ENCODE measurements at places on chromosomes 5 and 9.
A peak's percentile ranks its signal among the peaks of the same experiment; 100 is the strongest.

DNA sequence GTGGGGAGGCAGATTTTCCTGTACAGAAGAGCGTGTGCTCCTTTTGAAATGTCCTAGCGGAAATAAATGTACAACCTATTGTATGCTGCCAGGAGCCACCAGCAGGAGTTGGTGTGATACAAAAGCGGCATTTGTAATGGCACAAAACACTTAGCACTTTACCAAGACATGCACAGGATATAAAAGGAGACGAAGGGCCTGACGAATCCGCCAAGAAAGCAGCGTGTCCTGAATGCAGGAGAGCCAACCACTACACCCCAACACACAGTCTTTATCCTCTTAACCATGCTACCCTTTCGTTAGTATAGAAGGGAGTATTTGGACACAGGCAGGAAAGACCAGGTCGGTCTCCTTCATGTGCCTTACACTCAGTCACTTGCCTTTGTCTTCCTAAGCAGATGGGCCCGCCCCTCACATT, 218.1 kb downstream of the TRIM32 start:
- DNase-seq: no peak

GRCh38 chr5:74556631-74557595, 83.6 kb downstream of the ENC1 start:
- DNase-seq: no peak

DNA sequence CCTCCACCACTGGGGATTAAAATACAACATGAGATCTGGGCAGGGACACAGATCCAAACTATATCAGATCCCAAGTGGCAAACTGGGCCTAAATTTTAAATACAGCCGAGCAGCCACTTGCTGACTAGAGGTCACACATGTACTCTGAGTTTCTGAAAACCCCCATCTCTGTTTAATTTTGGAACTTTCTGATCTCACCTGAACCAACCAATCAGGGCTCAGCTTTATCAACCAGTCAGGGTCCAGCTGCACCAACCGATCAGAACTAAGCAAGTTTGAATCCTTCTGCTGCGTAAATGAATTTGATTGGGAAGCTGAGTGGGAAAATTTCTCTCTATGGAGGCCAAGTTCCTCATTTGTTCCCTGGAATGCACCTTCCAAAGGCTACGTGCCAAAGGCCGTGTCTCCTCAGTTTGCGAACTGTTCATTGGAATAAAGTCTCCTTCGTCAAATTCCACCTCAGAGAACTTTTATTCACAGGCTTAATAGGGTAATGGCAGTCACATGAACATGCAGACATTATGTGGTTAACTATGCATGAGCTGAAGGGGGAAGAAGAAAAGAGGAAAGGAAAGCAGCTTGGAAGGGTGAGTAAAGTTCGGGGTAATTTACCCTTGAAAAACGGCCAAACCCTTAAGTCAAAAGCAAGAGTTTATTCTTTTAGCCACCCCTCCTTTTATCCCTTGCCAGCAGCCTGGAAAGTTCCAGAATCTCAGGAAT, 3.7 kb downstream of the CD180 start:
- DNase-seq: peak; percentile 80

DNA sequence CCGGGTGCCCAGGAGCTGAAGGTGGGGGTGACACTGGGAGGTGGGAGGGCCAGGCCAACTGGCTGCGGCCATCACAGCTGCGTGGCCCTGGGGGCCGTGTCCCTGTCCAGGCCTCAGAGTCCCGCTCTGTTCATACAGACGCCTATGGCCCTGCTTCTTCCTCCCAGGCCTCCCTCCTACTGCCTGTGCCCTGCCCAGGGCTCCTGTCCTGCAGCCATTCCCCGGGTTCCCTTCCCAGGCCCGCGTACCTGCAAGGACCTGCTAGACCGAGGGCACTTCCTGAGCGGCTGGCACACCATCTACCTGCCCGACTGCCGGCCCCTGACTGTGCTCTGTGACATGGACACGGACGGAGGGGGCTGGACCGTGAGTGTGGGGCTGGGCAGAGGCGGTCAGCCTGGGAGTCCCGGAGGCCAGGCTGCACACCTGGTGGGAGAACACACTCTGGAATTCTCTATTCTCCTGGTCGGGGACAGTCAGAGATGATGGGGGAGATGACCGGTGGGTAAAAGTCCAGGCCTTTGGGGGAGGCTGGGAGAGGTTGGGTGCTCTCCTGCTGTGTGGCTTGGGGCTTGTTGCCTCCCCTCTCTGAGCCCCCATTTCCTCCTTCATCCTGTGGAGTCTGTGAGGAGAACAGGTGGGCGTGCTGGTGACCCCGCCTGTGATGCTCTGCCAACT, 4.5 kb downstream of the FCN2 start:
- DNase-seq: no peak

DNA sequence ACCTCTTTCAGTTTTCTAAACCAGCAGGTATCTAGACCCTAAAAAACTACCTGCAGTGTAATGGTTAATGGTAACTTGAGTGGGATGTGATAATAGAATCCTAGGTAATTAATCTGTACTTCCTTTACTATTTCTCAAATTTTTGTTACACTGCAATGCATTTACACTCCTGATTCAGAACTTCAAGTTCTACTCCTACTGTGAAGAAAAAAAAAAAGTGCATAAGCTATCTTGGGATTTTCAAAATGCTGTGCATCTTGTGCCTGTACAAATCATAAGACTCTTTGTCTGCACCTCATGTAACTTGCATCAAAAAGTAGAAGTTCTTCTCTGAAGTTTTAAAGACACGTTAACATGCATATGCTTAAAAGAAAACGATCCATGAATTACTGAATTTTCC, 554.1 kb downstream of the CETN3 start:
- DNase-seq: no peak

DNA sequence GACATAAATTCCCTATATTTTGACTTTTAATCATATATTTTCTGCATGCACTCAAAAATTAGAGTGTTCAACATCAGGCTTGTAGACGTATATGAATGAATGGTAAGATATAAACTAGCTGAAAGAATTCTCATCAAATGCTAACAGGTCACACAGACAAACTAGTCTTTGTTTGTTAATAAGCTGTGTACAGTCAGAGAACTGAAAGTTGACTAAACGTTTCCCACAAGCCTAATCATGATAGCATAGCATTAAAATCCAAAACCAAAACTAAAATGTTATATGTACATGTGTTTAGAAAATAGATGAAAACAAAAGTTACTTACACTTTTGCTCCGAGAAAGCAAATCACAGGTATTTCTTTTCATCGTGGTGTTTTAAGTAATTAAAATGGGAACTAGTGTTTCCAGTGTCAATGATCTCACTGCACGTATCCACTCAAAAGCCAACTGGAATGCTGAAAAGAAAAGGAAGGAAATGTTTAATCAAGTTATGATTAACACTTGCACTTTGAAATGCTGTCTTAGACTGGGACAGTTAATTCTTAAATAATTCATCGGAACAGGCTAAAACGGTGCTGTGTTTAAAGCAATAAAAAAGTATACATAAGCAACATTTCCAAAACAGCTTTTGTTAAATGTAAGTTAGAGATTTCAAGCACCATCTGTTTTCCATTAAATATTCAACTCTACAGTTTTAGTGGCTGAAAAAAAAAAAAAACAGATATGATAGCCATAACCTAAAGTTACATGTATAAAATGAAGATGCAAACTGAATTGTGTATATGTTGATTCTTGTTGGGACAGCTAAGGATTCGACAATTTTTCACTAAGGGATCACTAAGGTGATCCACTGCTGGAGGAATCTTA, 291.9 kb upstream of the PDE4D start:
- no peak for DNase-seq

GRCh38 chr5:116441223-116441622, 133.4 kb downstream of the SEMA6A start:
- no peak for DNase-seq

- no peak for DNase-seq
These were observed 11.2 kb downstream of the ACO1 start for GRCh38 chr9:32395510-32396216.

DNA sequence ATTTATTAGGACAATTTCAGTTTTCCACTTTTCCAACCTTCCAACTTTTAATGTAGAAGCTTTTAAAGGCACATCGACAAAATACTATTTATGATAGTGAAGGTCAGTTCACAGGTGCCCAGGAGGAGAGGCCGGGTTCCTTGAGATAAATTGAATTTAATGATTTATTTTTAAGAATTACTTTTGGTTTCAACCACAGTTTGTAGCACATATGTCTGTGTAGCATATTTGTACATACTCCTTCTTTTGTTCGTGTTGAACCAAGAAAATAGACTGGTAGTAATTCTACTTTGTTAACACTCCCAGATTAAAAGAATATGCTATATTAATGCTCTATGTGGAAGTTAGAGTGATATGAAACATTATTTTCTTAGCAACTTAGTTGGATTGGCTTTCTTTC, 46.7 kb downstream of the NTRK2 start:
- no peak for DNase-seq

- DNase-seq: no peak
These were observed 286.4 kb upstream of the CDH12 start for GRCh38 chr5:23139338-23140171.

GRCh38 chr9:131714821-131715220, 25.1 kb downstream of the RAPGEF1 start:
- DNase-seq: no peak

- no peak for DNase-seq
These were observed 239.0 kb downstream of the FSTL4 start for GRCh38 chr5:133373121-133373870.

DNA sequence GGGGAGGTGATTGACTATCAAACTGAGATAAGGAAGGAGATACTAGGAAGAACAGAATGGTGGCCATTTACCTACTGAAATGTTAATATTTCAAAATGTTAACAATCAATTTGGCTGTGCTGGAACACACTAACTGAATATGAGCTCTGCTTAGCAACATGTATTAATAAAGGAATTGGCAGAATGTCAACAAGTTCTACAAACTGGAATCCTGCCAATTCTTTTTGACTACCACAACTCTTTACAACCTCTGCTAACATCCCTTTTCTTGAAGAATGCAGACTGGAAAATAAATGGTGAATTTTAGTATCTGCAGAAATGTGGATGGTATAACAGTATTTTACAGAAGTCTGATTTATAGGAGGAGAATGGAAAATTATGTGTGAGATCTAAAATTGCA, 446.4 kb downstream of the ISL1 start:
- no peak for DNase-seq

GRCh38 chr9:88087906-88088305, 50.4 kb downstream of the SPATA31C2 start:
- no peak for DNase-seq

GRCh38 chr5:148585988-148586387, 68.3 kb downstream of the HTR4 start:
- no peak for DNase-seq

DNA sequence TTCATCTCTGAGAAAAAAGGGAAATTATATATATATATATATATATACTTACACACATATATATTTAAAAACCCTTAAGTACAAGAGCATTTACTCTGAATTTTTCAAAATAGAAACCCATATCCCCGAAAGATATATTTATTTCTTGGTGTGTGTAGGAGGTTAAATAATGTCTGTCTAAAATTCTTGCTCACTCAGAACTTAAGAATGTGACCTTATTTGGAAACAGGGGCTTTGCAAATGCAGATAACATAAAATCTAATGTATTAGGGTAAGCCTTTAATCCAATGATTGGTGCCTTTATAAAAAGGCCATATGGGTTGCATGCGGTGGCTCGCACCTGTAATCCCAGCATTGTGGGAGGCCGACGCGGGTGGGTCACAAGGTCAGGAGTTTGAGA, 517.3 kb upstream of the TLE4 start:
- no peak for DNase-seq

GRCh38 chr5:97726106-97726505, 543.1 kb upstream of the RIOK2 start:
- DNase-seq: no peak

- no peak for DNase-seq
These were observed 179.8 kb downstream of the CNTNAP3 start for GRCh38 chr9:39108145-39108544.

DNA sequence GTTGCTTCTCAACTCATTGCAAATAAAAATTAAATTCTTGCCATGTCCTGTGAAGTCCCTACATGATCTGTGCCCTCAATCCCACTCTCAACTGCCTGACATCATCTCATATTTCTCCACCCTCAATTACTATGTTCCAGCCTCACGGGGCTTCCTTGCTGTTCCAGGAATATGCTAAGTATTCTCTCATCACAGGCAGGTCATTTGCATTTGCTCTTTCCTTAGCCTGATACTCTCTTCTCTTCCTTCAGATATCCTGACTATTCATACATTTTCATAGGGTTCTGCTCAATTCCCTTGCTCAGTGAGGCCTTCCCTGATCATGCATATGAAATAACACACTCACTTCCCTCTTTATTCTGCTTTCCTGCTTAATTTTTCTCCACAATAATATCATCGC, 135.1 kb upstream of the DAB2 start:
- no peak for DNase-seq

- DNase-seq: peak; percentile 87
These were observed at the start of gene MGAT1 for GRCh38 chr5:180802325-180803180. MGAT1 (minus strand) TSS chr5:180802806; CDS start chr5:180792971, 9,835 bp downstream.

- no peak for DNase-seq
These were observed 63.5 kb upstream of the TBC1D2 start for GRCh38 chr9:98318834-98319478.

GRCh38 chr9:93823245-93824072, 131.7 kb downstream of the BARX1 start:
- DNase-seq: no peak

DNA sequence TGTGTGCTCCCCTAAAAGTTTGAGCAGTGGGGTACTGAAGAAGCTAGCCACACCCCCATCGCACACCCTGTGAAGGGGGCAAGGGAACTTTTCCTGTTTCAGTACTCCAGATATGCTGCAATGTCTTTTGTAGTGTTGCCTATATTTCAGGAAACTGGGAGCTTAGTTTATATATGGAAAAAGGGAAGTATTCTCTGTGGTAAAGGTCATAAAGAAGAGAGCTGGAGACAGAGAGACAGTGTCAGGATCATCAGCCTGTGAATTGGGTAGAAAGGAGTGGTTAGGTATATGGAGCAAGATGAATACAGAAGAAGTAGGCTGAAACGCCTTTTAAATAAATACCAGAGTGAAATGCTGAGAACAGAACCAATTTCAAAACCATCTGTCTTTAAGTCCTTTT, 82.2 kb upstream of the C9orf72 start:
- DNase-seq: peak; percentile 19

DNA sequence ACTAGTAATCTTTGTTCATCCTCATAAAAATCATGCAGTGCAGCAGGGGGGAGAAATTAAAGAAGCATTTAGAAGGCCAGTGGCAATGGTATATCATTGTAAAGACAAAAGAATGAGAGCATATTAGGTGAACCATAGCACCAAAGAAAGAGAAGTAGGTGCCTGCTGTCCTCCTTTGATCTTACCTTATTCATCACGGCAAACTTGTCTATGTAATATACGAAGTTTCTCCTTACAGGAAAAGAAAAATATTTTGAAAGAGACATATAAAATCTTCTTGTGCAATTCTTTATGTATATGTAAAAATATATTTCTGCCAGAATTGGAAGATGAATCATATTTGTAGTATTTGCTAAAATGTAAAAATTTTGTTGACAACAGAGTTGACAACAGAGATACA, 411.3 kb upstream of the ARRDC3 start:
- DNase-seq: no peak
